ENCODE measurements at places on chromosomes 1 and 21. TPM values are rescaled to one million over a fixed set of nuclear protein-coding genes. Genes with fewer than 3 reads are reported as not detected.

Gene KRTAP26-1
- total RNA-seq = not detected

DNA sequence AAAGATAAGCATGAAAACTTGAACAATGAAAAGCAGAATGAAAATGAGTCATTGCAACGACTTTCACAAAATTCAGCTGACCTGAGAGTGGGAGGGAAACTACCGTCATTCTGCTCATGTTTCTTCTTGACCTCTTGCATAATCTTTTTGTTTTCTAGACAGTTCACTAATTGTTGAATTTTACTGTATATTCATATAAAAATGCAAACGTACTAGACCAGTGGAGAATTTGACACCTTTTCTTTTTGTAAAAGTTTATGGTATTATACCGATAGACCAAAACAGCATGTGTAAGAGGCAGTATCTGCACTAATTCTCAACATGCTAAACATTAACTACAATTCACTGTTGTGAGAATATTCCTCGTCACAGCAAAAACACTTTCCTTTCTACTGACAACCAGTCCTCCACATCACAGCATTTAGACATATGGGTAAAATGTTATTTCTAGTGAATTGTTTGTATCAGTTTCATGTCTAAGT lies 137.8 kb downstream of the GREM2 start:
- DNase-seq = no peak

- DNase-seq = no peak
Measured at GRCh38 chr1:103937763-103938357, 188.2 kb downstream of the AMY1C start.

- DNase-seq = no peak
Measured at GRCh38 chr1:58941471-58942289, 157.8 kb upstream of the JUN start.

- no peak for DNase-seq
Measured at GRCh38 chr21:20852866-20853265, 145.3 kb upstream of the NCAM2 start.

Gene SLC16A1
- 17.4 TPM for total RNA-seq

Gene SLC9C2
- total RNA-seq = not detected

DNA sequence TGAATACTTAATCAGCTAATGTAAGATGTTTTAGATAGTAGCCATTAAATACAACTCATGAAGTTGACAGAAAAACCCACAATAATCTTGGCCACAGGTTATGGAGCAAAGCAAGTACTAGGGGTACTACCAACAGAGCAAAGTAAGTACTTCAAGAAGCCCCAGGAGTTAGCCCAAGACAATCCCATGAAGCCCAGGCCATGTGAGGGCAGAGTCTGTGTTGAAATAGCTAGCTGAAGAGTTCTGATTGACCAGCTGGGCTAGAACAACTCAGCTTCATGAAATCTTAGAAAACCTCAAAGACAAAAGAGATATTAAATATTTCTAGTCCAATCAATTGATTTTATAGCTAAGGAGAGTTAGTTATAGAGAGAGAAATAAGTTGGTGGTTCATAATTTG lies 212.9 kb upstream of the HOOK1 start:
- DNase-seq = no peak

DNA sequence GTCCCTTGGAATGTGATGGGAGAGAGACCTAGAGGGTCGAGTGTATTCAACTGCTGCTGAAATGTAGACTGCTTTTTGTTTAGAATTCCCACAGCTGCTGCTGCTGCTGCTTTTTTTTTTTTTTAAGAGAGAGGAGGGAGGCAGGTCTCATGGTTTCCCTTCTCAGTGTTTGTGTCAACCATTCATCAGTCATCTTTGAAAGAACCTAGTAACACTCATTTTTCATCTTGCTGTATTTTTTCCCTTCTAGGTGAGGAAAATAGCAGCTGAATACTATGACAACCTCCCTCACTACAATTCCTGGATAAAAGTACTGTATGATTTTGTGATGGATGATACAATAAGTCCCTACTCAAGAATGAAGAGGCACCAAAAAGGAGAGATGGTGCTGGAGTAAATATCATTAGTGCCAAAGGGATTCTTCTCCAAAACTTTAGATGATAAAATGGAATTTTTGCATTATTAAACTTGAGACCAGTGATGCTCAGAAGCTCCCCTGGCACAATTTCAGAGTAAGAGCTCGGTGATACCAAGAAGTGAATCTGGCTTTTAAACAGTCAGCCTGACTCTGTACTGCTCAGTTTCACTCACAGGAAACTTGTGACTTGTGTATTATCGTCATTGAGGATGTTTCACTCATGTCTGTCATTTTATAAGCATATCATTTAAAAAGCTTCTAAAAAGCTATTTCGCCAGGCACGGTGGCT lies 9.2 kb downstream of the DEGS1 start:
- DNase-seq = no peak

Gene DMRTA2
- not detected for total RNA-seq

GRCh38 chr1:227561241-227561907 lies 2.0 kb upstream of the ZNF678 start:
- DNase-seq = no peak

DNA sequence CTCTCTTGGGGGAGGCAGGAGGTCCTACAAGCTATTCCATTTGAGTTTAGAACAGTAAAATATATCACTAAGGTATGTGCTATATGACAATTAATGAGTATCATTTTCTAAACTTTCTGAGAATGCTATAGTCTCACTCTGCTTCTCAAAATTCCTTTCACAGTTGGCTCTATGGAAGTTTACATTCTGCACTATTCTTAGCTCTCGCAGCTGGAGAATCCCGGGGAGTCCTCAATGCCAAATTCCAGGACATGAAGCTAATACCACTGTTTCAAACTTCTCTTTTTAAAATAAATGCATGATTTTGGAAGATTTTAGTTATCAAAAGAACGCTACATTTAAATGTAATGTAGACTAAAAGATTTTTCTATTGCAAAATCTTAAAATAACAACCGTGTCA lies 22.4 kb upstream of the PALMD start:
- no peak for DNase-seq

DNA sequence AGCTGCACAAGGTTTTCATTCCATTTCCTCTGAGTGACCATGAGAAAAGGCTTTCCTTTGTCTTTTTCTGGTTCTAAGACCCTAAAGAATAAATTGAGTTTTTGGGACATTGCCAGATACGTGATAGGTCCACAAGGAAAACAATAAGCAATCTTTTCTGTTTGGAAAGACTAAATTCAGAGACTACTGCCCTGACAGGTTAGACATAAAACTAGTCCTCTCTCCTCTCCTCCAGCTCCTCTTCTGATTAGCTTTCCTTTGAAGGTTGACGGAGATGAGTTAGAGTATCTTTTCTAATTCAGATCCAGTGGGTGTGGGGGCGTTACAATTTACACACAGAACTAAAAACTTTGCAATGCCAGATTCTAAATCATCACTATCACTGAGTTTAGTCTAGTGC lies 57.8 kb upstream of the C1orf53 start:
- no peak for DNase-seq

Gene LENEP
- not detected for total RNA-seq

Data from sciatic nerve (tissue), 2 donors.